Stimulated activated CD4-positive, alpha-beta T cell treated with anti-CD3 and anti-CD28 coated beads, Interleukin-15, amount 100 ng/mL, for 1 hour (primary cell): ENCODE measurements at places on chromosomes 13 and 19.

GRCh38 chr13:48733739-48734335, 80.1 kb downstream of the CYSLTR2 start:
- no peak for DNase-seq

- no peak for DNase-seq
Observed at GRCh38 chr19:19468424-19469050, 46.8 kb downstream of the TSSK6 start.

DNA sequence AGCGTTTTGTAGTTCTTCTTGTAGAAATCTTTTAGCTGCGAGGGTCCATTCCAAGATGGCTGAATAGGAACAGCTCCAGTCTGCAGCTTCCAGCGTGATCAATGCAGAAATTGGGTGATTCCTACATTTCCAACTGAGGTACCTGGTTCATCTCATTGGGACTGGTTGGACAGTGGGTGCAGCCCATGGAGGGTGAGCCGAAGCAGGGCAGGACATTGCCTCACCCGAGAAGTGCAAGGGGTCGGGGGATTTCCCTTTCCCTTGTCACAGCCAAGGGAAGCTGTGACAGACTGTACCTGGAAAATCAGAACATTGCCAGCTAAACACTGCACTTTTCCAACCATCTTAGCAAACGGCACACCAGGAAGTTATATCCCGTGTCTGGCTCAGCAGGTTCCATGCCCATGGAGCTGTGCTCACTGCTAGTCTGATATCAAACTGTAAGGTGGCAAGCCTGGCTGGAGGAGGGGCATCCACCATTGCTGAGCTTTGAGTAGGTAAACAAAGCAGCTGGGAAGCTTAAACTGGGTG, 176.0 kb upstream of the SPRY2 start:
- no peak for DNase-seq

DNA sequence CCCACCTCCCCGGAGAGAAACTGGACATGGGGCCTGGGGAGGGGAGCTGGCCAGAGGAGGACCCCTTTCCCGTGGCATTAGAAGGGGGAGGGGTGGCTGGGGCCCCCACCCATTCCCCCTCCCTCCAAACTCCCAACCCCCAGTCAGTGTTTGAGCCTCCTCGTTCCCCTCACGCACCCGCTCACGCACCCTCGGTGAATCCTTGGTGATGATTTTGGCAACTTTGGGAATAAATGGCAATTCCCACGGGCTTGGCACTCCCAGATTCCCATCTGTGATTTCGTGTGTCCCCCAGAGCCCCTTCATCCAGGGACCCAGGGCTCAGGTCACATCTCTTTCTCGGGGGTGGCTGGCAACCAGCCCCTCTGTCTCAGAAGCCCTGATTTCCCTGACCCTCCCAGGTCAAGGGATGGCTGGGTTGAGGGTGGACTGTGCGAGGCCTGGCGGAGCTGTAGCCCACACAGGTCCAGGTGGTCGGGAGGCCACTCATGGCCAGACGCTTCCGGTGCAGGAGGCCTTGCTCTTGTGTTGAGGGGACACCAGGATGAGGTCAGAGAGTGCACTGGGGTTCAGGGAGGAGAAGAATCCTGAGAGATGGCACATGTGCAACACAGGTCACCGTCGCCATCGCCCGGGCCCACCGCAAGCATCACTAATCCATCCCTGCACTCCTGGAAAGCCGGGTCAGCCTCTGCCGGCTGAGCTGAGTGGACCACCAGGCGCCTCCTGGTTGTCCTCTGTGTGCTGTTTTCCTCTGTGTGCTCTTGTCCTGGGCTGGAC, 20.7 kb downstream of the EPN1 start:
- DNase-seq, result no peak
